Spleen (tissue), 13 donors: ENCODE measurements at places on chromosomes 16 and 17. TPM values are rescaled to one million over a fixed set of nuclear protein-coding genes. Genes with fewer than 3 reads are reported as not detected.

The CTRB1 gene
- 4.4 TPM for total RNA-seq

DNA sequence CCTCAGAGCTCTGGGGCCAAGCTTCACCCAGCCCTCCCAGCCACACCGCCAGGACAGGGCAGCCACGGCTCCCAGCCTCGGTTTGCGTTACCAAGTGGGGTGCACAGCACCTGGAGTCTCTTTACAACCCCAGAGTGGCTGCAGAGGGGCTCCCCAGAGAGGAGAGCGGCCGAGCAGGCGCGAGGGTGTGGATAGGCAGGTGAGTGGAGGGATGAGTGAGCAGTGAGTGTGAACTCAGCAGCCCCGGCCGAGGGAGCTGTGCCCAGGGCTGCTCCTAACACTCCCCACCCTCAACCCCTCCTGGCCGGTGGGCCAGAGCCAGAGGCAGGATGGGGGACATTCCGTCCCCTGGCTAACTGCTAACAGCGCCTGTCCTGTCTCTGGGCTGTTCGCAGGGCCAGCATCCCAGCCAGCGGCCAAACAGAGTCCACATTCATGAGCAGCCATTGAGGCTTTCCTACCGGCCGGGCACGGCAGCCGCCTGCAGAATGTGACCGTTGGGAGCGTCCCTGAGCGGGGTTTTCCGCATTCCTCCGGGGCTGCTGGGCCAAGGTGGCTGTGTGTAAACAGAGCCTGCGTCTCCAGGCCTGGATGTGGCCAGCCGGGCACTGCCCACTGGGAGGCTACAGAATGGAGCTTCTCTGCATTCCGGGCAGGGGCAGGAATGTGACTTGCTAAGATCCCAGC lies 5.3 kb downstream of the ZNF469 start:
- DNase-seq, result no peak

DNA sequence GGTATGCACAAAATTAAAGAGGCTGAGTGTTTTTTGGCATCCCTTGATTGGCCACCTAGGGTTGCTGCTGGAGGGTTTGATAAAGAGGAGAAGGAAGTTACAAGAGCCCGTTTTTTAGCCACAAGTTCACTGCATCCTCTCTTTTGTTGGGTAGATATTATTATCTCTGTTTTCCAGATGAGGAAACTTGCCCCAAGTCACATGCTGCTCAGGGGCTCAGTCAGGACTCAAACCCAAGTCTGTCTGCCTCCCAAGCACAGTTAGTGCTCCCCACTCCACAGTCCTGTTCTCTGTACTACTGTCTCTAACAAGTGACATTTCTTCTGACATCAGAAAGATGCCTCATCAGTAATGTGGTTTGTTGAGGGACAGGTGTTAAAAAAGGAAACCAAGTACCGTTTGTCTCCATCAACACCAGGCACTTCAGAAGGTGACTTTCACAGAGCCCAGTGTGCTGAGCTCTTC lies 1.4 kb downstream of the NT5M start:
- DNase-seq, result no peak

DNA sequence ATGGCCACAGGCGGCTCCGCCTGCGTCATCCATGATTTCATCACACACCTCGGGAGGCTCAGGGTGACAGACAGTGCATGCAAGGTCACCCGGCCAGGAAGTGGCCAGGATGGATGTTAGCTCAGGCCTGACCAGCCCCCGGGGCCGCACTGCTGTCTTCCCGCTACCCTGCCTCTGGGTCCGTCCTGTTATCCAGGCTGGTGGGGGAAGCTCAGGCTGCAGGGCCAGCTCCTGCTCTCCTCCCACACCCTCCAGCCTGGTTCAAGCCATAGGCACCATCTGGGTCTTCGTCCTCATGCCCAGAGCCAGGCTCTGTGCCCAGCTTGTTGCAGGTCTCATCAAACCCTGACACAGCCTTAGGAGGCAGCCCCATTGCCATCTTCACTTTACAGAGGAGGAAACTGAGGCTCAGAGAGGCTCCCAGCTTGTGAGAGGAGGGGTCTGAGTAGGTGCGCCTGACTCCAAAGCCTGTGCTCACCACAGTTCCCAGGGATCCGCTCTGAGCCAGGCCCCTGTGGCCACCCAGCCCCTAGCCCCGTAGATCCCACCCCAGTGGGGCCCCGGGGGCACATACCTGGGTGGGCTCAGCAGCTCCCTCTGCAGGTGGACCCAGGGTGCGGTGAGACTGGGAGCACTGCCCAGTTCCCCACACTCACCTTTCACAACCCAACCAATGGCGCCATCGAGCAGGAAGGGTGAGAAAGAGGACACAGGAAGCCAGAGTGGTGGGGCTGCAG lies 412 bp upstream of the ADGRG3 start:
- DNase-seq, result peak; percentile 93

The RND2 gene
- 0.32 TPM for total RNA-seq

DNA sequence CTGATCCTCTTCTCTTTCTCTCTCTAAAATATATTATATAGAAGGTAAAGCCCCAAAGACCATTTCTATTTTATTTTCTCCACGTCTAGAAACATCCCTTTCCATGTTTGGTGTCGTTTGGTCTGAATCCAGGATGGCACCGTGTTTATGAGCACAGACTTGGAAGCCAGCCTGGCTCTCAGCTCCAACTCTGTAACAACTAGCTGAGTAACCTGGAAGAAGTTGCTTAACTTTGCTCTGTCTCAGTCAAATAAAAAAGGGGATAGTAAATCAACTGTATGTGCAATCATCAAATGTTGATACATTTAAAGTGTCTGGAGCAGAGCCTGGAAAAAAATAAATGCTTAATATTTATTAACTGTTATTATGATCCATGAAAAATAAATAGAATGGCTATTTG lies 249.8 kb upstream of the MAF start:
- no peak for DNase-seq

DNA sequence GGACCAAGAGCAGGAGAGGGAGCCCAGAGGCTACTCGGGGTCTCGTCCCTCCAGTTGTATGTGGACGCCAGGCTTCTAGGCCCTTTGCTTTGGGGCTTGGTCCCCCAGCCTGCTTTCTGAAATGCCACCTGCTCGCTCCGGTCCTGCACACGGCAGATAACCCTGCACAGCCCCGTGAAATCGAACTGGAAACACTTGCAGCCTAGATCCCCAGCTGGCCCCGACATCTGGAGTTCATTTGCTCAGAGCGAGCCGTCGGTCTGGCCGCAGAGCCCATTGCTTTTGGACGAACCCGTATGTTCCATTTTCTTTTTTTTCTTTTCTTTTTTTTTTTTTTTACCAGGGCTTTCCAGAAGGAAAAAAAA lies 22.9 kb downstream of the C1QTNF1 start:
- no peak for DNase-seq

The GPRC5B gene
- total RNA-seq, result 8.5 TPM

DNA sequence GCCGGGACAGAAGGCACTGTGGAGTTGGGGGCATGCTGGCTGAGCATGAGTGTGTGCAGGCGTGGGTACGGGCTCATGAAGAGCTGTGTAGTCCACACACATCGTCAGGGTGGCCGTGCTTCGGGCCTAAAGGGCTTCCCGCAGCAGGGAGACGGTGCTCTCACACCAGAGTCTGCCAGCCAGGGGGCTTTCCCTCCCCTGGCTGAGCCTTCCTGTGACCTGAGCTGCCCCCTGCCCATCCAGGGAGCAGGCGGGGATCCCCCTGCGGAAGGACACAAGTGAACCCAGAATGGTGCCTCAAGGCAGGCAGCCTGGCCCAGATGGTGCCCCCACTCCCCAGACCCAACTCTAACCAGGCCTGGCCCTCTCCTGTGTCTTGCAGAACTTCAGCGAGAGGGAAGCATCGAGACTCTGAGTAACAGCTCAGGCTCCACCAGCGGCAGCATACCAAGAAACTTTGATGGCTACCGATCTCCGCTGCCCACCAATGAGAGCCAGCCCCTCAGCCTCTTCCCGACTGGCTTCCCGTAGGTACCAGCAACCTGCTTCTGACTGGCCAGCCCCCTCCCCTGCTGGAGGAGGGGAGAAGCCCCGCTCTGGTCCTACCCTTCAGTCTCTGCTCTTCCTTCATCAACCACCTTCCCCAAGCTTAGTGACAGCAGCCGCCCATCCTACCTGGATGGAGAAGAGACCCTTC lies 7.9 kb upstream of the TBX2 start:
- DNase-seq, result no peak

The FAM171A2 gene
- 0.60 TPM for total RNA-seq

The ACSM2A gene
- total RNA-seq, result not detected

DNA sequence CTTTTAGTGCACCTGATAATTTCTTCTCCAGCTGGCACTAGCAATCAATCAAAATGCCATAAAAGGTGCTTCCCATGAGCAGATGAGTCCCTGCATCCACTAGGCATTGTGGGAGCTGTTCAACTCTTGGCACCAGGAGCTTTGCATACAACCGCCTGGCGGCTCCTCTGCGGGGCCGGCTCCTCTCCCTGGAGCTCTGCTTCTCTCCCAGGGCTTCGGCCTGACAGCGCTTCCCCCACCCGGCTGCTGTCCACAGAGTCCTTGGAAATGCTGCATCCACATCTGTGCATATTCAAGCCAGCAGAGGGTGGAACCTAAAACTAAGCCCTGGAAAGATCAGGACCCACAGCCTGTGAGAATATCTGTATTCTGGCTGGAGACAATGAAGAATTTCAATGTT lies 62.9 kb downstream of the LMF1 start:
- no peak for DNase-seq

The KRTAP2-3 gene
- total RNA-seq, result not detected

- peak; percentile 92 for DNase-seq
These were observed 40.8 kb upstream of the SEC14L1 start for GRCh38 chr17:77099997-77100396.

The GP1BA gene
- total RNA-seq, result 3.0 TPM

DNA sequence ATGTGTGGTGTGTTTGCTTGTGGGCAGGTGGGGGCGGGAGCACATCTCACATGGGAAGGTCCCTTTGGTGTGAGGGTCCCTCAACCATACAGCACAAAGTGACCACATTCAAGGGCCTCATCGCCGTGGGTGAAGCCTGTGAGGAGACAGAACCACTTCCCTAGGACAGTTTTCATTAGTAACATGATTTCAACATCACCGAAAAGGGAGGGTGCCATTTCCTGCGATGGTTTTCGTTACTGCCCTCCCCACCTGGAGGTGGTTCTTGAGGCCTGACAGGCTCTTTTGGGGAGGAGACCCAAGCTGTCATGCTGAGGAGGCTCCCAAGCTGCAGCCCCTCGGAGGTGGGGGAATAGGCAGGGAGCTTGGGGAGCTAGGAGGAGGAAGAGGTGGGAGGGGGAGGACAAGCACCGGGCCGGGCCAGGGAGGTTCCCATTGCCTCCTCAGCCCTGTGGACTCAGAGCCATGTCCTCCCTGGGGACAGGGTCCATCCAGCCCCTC lies 9.5 kb downstream of the CD300LB start:
- DNase-seq, result peak; percentile 85

The KCNJ16 gene
- 2.0 TPM for total RNA-seq

The CHST4 gene
- total RNA-seq, result not detected

- no peak for DNase-seq
These were observed 31.8 kb downstream of the MRPS23 start for GRCh38 chr17:57818066-57818465.

The CHST5 gene
- 0.20 TPM for total RNA-seq

GRCh38 chr16:76441876-76442275 lies 164.7 kb downstream of the CNTNAP4 start:
- DNase-seq, result no peak

- DNase-seq, result no peak
These were observed 9.8 kb downstream of the MSRB1 start for GRCh38 chr16:1933097-1933661.

GRCh38 chr17:2921443-2921842 lies 125.2 kb downstream of the RAP1GAP2 start:
- no peak for DNase-seq

DNA sequence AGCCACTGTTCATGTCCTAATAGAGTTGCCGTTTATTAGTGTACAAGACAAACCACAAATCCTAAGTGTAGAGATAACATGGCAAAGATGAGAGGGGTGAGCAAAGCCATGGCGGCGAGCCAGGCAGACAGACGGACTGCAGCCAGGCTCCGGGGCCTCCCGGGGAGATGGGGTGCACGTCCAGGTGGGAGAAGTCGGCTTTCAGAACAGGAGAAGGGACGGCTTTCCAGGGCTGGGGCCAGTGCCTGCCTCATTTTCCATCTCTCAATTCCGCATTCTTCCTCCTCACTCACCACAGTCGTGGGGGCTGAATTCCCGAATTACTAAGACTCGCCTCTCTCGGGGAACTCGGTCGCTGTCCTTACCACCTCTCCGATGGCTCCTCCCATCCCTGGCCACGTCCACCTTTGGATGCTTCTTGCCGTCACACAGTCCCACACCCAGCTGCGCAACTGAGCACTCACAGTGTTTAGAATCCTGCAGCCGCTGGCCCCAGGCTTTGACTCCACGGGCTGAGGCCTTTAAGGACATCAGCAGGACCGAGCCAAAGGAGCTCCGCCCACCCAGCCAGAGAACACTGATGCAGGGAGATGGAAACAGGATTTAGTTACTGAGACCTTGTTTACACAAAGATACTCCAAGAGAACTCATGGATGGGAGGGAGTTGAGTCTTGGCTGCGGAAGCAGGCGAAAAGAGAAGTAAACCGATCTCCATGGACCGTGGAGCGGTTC lies 59.7 kb downstream of the RNF112 start:
- DNase-seq, result no peak

DNA sequence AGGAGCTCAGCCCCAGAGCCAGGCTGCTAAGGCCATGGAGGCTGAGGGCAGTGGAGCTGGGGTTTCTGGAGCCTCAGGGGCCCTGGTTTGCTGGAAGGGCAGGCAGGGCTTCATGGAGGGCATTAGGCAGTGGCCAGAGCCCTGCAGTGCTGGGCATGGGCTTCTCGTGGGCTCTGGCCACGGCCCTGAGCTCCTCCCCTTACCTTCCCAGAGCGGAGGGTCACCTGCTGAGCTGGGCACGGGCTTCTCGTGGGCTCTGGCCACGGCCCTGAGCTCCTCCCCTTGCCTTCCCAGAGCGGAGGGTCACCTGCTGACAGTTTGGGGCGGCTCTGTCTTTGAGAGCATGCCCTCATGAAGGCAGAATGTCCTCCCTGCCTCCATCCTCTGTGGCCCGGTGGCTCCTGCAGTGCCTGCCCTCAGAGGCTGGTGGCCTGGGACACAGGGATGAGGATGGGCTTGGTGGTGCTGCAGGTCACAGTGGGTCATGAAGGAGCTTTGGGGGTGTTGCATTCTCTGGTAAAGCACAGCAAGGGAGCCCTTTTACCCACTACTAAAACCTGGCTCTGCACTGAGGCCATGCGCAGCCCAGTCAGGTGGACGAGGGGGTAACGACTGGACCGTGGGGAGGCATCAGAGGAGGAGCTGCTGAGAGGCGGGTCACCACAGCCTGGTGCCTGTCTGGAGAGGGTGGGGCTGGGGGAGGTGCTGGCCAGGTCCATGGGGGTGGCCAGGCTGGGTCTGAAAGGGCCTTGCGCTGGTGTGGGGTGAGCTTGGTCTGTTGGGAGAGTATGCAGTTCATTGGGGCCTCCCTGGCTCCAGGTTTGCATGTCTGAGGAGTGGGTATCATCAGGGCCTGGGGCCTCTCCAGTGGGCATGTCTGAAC lies 2.9 kb upstream of the RNPS1 start:
- DNase-seq, result no peak

GRCh38 chr17:21382560-21383495 lies 6.7 kb downstream of the KCNJ12 start:
- DNase-seq, result no peak
